ENCODE measurements at places on chromosomes 6 and 20. TPM values are rescaled to one million over a fixed set of nuclear protein-coding genes. Genes with fewer than 3 reads are reported as not detected.

- no peak for DNase-seq
- H3K27me3 ChIP-seq = no peaks in the 10 kb centered on the region
- no peaks in the 10 kb centered on the region for H3K4me1 ChIP-seq
Observed at GRCh38 chr6:2651536-2651935, 99.2 kb downstream of the MYLK4 start.

- no peaks in the 10 kb centered on the region for H3K4me1 ChIP-seq
- H3K4me3 ChIP-seq = no peak overlapping the region
- H3K27me3 ChIP-seq = no peaks in the 10 kb centered on the region
- no peak overlapping the region for H3K27ac ChIP-seq
- no peaks in the 10 kb centered on the region for H3K36me3 ChIP-seq
Observed at GRCh38 chr20:47133809-47134456, 222.6 kb downstream of the ZMYND8 start.

- peak overlapping the region; percentile 78 for H3K4me3 ChIP-seq
- no peaks in the 10 kb centered on the region for H3K36me3 ChIP-seq
- H3K27ac ChIP-seq = peak overlapping the region; percentile 55
- DNase-seq = peak; percentile 77
Observed at GRCh38 chr6:3455569-3456394, 1.1 kb downstream of the SLC22A23 start.

DNA sequence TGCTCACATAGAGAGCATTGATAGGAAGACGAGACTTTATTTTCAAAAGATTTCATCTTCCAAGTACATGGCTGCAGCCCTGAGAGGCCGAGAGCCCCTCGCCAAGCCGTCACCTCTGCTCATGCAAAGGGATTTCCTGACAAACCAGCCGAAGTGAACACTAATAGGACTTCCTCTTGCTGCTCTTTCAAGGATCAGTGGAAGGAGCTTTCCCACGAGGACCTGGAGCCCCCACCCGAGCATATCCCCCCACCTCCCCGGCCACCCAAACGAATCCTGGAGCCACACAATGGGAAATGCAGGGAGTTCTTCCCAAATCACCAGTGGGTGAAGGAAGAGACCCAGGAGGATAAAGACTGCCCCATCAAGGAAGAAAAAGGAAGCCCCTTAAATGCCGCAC is 69.3 kb downstream of the PTPN1 start:
- peaks cover 4% of the 10 kb centered on the region for H3K4me1 ChIP-seq
- H3K36me3 ChIP-seq = peaks cover 9% of the 10 kb centered on the region
- DNase-seq = no peak
- H3K27me3 ChIP-seq = no peaks in the 10 kb centered on the region
- H3K27ac ChIP-seq = no peak overlapping the region

The XKR7 gene
- 0.16 TPM for total RNA-seq

The SPATS1 gene
- not detected for total RNA-seq
